ENCODE measurements at places on chromosomes 1 and 21.

GRCh38 chr1:221045842-221046831 is 166.9 kb downstream of the HLX start:
- no peak for DNase-seq

GRCh38 chr1:8027748-8028570 is 1.9 kb upstream of the ERRFI1 start:
- no peak for DNase-seq

GRCh38 chr1:234989479-234990327 is 138.9 kb downstream of the TOMM20 start:
- no peak for DNase-seq

DNA sequence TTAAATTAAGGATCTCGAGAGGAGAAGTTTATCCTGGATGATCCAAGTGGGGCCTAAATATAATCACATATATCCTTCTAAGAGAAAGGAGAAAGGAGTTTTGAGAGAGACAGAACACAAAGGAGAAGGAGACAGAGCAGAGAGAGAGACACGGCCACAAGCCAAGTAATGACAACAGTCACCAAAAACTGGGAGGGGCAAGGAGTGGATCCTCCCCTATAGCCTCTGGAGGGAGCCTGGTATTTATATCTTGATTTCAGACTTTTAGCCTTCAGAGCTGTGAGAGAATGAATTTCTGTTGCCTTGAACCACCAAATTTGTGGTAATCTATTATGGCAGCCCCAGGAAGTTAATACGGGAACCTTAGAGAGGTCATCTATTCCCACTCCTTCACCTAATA is 49.5 kb upstream of the CD1D start:
- DNase-seq = no peak

- no peak for DNase-seq
Measured at GRCh38 chr21:45225741-45226327, 61.9 kb downstream of the POFUT2 start.

GRCh38 chr1:244449936-244450508 is 1.7 kb downstream of the ADSS2 start:
- no peak for DNase-seq

GRCh38 chr1:207056673-207057072 is 3.6 kb downstream of the PFKFB2 start:
- DNase-seq = no peak

DNA sequence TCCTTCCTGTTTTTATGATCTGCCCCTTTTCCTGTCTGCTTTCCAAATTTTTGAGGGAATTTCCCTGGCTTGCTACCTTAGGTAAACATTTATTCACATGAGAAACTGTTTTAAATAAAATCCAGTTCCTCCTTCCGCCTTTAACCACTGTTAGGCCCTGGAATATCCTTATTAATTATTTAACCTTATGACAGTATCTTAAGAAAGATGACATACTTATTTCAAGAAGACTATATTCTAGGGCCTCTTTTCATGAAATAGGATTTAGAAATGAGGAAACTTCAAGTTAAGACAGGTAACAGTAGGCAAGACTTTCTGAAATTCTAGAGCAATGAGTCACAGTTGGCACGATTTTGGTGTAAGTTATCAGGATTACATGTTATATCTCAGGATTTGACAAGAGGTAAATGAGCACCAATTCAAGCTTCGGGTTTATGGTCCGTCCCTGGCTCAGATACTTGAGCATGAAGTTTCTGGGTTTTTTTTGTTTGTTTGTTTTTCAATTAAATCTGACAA is 2.0 kb upstream of the TNFSF18 start:
- no peak for DNase-seq

- no peak for DNase-seq
Measured at GRCh38 chr1:210298296-210298695, 30.4 kb upstream of the HHAT start.

GRCh38 chr1:57711326-57711725 is 287.5 kb upstream of the DAB1 start:
- no peak for DNase-seq

- DNase-seq = no peak
Measured at GRCh38 chr1:203302456-203302855, 2.9 kb upstream of the BTG2 start.

DNA sequence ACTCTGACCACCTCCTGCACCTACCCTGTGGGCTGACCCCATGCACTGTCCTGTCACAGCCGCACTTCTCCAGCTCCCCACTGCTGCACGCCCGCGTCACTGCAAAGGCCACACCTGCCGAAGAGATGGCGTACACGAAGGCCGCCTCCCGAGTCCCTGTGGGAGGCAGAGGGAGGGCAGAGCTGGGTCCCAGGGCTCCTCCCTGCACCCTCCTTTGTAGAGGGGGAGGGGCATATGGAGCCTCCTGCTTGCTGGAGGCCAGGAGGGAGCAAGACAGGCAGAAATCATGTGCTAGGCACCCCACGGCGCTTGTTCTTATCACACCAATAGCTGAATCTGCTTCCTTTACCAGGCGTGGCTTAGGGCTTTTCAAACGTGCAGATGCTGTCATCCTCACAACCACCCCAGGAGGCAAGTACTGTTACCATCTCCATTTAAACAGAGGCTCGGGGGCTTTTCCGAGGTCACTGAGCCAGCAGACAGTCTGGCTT is 21.4 kb downstream of the WNT4 start:
- no peak for DNase-seq

- DNase-seq = no peak
Measured at GRCh38 chr21:35172231-35172630, 123.1 kb upstream of the RUNX1 start.

DNA sequence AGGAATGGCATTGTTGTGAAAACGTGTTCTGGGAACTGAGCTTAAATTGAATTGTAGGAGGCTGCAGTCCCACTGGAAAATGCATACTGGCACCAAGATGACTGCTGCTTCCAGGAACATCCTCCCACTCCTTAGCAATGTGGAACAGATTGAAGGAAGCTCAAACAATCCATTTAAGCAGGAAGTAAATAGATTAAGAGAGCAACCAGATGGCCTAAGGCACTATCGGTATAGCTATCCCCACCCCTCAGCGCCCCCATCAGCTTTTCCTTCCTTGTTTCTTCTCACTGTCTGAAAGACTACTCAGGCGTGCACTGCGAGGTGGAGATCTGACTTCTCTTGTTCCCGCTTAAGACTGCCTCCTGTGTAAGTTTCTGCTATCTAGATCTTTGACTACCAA is 4.0 kb upstream of the IFI16 start:
- DNase-seq = no peak
